Right lung (tissue), 10 donors: ENCODE measurements at places on chromosomes 5 and 9. TPM values are rescaled to one million over a fixed set of nuclear protein-coding genes. Genes with fewer than 3 reads are reported as not detected.

DNA sequence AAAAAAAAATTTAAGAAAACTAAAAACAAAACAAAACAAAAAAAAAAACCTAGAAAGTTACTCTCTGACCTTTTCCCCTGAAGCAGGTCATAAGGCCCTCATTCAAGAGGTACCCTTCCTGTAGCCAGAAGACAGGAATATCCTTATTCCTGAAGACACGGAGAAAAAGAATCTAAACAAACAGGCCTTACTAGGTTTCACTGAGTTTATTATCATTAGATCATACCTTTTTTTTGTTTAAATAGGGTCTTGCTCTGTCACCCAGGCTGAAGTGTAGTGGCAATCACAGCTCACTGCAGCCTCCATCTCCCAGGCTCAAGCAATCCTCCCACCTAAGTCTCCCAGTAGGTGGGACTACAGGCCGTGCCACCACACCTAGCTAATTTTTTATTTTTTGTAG lies 11.7 kb upstream of the CDKN2AIPNL start:
- no peak for DNase-seq

DNA sequence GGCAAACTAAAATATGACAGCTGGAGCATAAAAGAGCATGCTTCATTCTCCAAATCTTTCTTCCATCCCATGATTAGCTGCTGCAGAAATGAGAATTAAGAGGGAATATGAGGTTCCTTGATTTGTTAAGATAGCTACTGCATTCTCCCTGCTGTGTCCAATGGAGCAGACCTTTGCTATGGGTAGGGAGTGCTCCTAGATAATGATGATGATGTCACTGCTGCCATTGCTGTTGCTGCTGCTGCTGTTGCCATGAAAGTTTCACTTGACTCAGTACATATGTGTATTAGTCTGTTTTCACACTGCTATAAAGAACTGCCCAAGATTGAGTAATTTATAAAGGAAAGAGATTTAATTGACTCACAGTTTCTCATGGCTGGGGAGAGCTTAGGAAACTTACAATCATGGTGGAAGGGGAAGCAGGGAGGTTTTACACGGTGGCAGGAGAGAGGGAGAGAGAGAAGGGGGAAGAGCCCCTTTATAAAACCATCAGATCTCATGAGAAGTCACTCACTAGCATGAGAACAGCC lies 128.9 kb downstream of the INSYN2B start:
- DNase-seq, result no peak

DNA sequence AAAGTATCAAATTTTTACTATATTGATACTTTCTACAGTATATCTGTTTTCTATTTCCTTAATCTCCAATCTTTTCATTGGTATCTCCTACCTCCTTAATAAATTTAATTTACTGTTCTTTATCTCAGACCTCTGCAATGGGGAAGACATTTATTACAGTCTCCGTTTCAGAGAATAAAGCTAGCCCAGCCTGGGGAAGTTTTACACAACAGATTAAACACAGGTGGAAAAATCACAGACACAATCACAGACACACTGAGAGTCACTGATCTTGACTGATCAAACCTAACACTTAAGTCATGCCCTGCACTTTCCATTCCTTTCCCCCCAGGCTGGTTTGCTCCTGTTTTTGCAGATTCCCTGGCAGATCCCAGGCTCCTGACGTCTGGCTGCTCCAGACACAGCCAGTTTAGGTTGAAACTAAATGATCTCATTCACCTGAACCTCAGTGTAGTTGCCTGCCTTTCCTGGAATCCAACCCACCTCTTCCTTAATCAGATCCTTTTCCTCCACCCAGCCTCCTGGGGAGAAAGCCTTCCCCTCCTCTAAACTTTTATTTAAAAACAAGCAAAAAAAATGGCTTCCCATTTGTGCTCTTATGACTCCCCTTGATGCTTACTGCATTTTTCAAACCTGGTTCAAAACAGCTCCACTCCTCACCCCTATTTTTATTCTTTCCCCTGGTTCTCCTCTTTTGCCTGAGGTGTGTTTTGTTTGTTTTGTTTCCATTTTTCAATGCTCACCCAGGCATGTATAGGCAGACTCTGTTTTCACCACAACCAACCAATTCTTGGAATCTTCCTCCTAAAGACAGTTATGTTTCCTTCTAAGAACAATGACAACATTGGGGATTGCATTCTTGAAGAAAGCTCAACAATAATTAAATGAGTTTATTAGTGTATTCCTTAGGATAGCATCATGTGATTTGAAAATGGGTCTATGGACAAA lies 29.5 kb upstream of the OSMR start:
- DNase-seq, result no peak

PCDHGC5 gene
- 0.85 TPM for polyA plus RNA-seq

SAXO1 gene
- polyA plus RNA-seq, result 0.23 TPM

NLN gene
- polyA plus RNA-seq, result 20.2 TPM

DNA sequence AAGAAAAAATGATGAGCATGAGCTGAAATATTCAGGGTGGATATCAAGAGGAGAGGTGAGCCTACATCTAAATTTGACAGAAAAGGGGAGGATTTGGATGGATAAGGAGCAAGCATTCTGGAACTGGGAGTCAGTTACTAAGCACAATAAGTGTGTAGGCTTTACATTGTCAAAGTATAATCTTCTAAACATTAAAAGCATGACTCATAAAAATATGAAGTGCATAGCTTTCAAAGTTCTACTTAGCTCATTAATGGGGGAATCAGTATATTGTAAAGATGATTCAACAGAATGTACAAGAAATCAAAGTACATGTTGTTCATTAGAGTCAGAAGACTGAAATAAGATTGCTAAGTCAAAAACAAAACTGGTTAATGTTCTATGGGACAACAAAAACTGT lies 248.0 kb upstream of the GAS1 start:
- DNase-seq, result no peak
